Kidney (tissue), 22 donors: ENCODE measurements at places on chromosomes 2 and 18. TPM values are rescaled to one million over a fixed set of nuclear protein-coding genes. Genes with fewer than 3 reads are reported as not detected.

The SERPINB4 gene
- polyA plus RNA-seq: not detected

The CABLES1 gene
- polyA plus RNA-seq: 7.6 TPM

- H3K4me3 ChIP-seq: no peak overlapping the region
- H3K27ac ChIP-seq: no peak overlapping the region
- DNase-seq: no peak
These were observed 4.3 kb upstream of the SPATS2L start for GRCh38 chr2:200301953-200302858.

DNA sequence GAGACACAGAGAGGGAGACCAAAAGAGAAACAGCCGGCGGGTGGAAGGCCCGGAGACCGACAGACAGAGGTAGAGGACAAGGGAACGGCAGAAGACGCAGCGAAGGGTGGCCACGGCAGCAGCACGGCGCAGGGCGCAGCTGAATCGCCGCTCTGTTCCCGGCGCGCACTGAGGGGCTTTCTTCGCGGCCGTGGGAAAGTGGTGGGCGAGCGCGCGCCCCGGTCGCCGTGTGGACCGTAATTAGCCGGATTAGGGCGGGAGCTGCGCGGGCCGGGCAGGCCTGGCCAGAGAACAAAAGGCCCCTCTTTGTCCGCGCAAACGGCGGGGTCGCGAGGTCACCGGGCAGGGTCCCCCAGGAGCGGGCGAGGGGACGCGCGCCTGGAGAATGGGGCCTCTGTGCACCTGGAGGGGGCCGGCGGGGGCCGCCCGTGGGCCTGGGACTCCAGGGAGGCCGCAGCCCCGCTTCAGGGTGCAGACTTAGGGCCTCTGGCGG is 158.3 kb downstream of the ZFP36L2 start:
- H3K36me3 ChIP-seq: no peaks in the 10 kb centered on the region
- H3K4me1 ChIP-seq: peaks cover 6% of the 10 kb centered on the region
- no peak overlapping the region for H3K4me3 ChIP-seq
- H3K27ac ChIP-seq: no peak overlapping the region
- peak; percentile 52 for DNase-seq
